ENCODE measurements at places on chromosomes 1 and 21.

DNA sequence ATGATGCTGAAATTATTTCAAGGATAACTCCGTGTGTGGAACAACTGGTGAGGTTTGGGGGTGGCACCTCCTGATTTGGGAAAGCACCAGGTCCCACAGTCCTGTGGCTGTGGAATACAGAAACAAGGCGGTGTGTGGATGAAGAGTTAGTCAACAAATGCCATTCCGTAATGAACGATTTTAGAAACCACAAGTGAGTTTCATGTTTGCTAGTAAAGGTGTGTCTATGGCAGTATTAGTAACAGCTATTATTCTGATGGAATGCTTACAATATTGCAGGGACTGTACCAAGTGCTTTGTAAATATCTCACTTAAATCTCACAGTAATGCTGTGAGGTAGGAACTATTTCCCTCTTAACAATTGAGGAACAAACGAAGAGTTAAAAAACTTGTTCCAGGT is 53.8 kb downstream of the B3GALNT2 start:
- peak overlapping the region; percentile 70 for H3K27ac ChIP-seq
- no peaks in the 10 kb centered on the region for H3K27me3 ChIP-seq
- DNase-seq = no peak
- H3K4me1 ChIP-seq = peaks cover 9% of the 10 kb centered on the region
- H3K4me3 ChIP-seq = no peak overlapping the region

DNA sequence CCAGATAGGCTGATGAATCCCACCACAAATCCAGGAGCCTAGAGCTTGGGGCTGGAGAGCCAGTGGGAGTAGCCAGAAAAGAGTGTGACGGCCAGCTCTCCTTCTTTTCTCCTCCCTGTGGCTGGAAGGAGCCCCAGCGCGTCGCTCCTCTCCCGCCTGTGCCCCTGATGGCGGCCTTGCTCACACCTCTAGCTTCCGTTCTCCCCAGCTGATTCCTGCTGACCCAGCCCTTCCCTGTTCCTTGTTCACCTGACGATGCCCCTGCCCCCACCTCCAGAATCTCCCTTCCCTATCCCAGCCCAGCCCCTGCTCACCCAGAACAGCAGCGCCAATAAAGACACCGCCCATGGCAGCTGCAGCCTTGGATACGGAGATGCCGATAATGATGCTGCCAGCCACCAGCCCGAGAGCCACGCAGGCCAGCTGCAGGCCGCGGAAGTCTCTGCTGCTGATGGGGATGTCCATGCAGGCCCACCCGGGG is 656 bp downstream of the KNCN start:
- DNase-seq = no peak
- no peak overlapping the region for H3K27ac ChIP-seq
- H3K4me1 ChIP-seq = peaks cover 15% of the 10 kb centered on the region
- H3K27me3 ChIP-seq = peaks cover 10% of the 10 kb centered on the region
- H3K4me3 ChIP-seq = no peak overlapping the region
- no peaks in the 10 kb centered on the region for H3K36me3 ChIP-seq

GRCh38 chr1:46446646-46447498 is 42.8 kb upstream of the DMBX1 start:
- peaks cover 13% of the 10 kb centered on the region for H3K4me1 ChIP-seq
- peak; percentile 80 for DNase-seq
- no peaks in the 10 kb centered on the region for H3K36me3 ChIP-seq
- no peak overlapping the region for H3K27ac ChIP-seq
- no peak overlapping the region for H3K4me3 ChIP-seq

DNA sequence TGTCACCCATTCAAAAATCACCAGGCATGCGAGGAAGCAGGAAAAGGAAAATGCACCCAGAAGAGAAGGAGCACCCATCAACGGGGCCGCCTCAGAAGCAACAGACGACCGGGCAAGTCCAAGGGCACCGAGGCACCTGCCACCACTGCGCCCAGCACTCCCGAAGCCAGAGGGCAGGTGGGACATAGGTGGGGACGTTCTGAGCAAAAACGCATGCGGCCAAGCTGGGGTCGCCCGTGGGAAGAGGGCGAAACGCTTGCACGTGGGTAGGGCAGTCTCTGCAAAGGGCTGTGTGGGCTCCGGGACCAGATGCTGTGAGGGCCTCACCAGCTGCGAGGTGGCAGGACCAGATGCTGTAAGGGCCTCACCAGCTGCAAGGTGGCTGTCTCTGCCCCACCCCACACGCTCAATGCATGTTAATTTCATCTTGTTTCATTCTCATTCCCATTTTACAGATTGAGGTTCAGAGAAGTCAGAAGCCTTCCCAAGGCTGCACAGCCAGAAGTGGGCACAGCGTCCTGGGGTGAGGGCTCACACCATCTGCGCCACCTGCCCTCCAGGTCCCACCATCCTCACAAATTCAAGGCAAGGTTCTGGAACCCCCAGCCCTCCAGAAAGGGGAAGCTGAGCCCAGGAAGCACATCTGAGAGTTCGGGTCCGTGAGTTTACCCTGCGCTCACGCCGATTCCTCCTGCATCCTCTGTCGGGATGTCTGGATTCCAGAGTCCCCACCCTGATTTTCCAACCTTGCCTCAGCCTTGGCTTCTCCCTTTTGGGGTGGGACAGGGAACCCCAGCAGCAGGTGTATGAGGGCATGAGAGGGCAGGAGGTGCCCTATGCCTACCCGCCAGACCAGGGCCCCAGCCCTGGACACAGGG is 8.2 kb upstream of the SAMD11 start:
- H3K36me3 ChIP-seq = no peaks in the 10 kb centered on the region
- peaks cover 7% of the 10 kb centered on the region for H3K4me1 ChIP-seq
- no peak overlapping the region for H3K27ac ChIP-seq
- no peak overlapping the region for H3K4me3 ChIP-seq
- H3K27me3 ChIP-seq = peaks cover 25% of the 10 kb centered on the region

DNA sequence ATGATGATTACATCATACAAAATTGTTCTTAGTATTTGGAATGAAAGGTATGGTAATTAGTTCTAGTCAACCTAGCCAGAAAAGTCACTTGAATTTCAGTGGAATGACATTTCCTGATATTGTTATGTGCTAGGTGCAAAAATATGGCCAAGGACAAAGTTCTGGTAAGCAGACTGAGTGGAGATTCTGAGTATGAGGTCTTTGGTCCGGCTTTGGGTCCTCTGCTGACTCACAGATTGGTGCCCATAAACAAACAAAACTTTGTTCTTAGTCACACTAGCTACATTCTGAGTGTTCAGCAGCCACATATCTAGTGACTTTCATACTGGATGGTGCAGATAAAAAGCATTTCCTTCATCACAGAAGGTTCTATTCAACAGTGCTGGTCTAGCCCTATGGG is 206.1 kb downstream of the ZNF648 start:
- H3K36me3 ChIP-seq = no peaks in the 10 kb centered on the region
- peaks cover 3% of the 10 kb centered on the region for H3K27me3 ChIP-seq
- H3K4me1 ChIP-seq = no peaks in the 10 kb centered on the region
- no peak overlapping the region for H3K4me3 ChIP-seq
- no peak for DNase-seq

DNA sequence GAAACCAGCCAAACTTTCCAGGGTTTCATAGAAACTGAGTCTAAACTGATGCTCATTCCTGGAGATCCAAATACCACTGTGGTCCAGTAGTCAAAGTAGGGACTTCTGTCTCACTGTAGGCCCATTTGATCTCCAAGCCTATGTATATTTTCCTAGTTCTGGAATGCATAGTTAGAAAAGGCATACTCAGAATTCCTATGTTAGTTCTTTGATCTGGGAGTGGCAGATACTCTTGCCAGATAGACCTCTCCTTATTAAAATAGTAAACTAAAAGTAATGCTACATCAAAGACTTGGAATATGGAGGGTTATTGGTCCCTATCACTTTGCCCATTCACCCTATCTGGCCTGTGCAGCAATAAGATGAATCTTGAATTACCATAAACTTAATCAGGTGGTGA is 10.4 kb upstream of the SGIP1 start:
- no peak overlapping the region for H3K27ac ChIP-seq
- H3K27me3 ChIP-seq = peaks cover 7% of the 10 kb centered on the region
- no peak for DNase-seq
- H3K36me3 ChIP-seq = no peaks in the 10 kb centered on the region

All from activated CD4-positive, alpha-beta T cell treated with anti-CD3 and anti-CD28 coated beads, Interleukin-2, amount 10 ng/mL, durations not matched to agents 7 days and 5 days (primary cell).